ENCODE measurements at places on chromosomes 2 and 18.
A peak's percentile ranks its signal among the peaks of the same experiment; 100 is the strongest.

- no peaks in the 10 kb centered on the region for H3K4me1 ChIP-seq
- no peak overlapping the region for H3K27ac ChIP-seq
- no peak overlapping the region for H3K4me3 ChIP-seq
Observed at GRCh38 chr18:8416212-8417019, 192.8 kb upstream of the RAB12 start.

- H3K27me3 ChIP-seq, result no peaks in the 10 kb centered on the region
- no peak overlapping the region for H3K27ac ChIP-seq
- no peak for DNase-seq
- H3K4me3 ChIP-seq, result no peak overlapping the region
Observed at GRCh38 chr2:77008853-77009252, 513.3 kb downstream of the LRRTM4 start.

- H3K36me3 ChIP-seq, result no peaks in the 10 kb centered on the region
- H3K4me3 ChIP-seq, result no peak overlapping the region
- no peak overlapping the region for H3K27ac ChIP-seq
- no peaks in the 10 kb centered on the region for H3K27me3 ChIP-seq
- no peak for DNase-seq
Observed at GRCh38 chr2:28842042-28842441, 28.1 kb downstream of the TRMT61B start.

DNA sequence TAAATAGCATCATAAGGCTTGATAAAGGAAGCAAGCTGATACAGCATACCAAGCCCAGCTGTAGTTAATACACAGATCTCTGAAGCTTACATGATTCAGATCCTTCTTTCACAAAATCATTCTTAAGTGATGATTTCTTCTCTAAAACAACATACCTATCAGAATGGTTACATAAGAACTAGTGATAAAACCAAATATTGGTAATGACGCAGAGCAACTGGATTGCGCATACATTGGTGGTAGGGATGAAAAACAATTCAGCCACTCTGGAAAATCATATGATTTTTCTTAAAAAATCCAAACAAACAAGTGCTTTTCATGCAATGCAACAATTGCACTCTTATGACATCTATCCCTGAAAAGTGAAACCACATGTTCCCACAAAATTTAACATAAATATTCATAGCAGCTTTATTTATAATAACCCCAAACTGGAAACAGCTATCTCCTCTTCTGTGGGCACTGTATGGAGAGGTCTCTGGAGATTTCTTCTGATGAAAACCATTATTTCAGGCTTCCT is 153.6 kb upstream of the DSEL start:
- H3K27ac ChIP-seq, result peak overlapping the region; percentile 61
- no peaks in the 10 kb centered on the region for H3K27me3 ChIP-seq
- no peak overlapping the region for H3K4me3 ChIP-seq
- peaks cover 9% of the 10 kb centered on the region for H3K4me1 ChIP-seq

- no peaks in the 10 kb centered on the region for H3K4me1 ChIP-seq
- no peak for DNase-seq
- H3K36me3 ChIP-seq, result no peaks in the 10 kb centered on the region
- H3K27ac ChIP-seq, result no peak overlapping the region
- no peak overlapping the region for H3K4me3 ChIP-seq
Observed at GRCh38 chr18:49707599-49707998, 105.7 kb downstream of the ACAA2 start.

GRCh38 chr2:227370092-227370491 is 9.0 kb downstream of the TM4SF20 start:
- peaks cover 14% of the 10 kb centered on the region for H3K4me1 ChIP-seq
- H3K36me3 ChIP-seq, result no peaks in the 10 kb centered on the region
- H3K27me3 ChIP-seq, result no peaks in the 10 kb centered on the region
- H3K27ac ChIP-seq, result peak overlapping the region; percentile 51

GRCh38 chr18:54148151-54148550 is 76.3 kb downstream of the MBD2 start:
- H3K4me1 ChIP-seq, result peaks cover 5% of the 10 kb centered on the region
- DNase-seq, result no peak
- H3K27ac ChIP-seq, result no peak overlapping the region

DNA sequence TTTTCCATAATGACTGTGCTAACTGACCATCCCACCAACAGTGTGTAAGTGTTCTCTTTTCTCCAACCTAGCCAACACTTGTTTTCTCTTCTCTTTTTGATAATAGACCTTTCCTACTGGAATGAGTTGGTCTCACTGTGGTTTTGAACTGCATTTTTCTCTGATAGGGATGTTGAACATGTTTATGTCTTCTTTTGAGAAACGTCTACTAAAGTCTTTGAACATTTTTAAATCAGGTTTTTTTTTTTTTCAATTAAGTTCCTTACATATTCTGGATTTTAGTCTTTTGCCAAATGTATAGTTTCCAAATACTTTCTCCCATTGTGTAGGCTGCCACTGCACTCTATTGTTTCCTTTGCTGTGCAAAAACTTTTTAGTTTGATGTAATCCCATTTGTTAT is 405.5 kb upstream of the FIGN start:
- DNase-seq, result peak; percentile 71
- H3K4me1 ChIP-seq, result peaks cover 2% of the 10 kb centered on the region
- no peaks in the 10 kb centered on the region for H3K27me3 ChIP-seq
- H3K27ac ChIP-seq, result no peak overlapping the region
- no peaks in the 10 kb centered on the region for H3K36me3 ChIP-seq
- H3K4me3 ChIP-seq, result no peak overlapping the region

DNA sequence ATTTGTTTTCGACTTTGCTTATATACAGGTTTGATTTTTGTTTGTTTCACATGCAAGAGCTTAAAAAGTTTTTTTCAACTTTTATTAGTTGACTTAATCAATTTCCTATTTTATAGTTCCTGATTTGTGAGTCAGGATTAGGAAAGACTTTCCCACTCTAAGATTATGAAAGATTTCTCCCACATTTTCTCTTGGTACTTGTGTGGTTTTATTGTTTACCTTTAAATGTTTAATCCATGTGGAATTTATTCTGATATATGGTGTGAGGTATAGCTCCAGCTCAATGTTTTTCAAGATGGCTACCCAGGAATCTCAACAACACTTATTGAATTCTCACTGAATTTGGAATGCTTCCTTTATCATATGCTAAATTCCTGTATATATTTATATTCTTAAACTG is 117.8 kb upstream of the LGALSL start:
- DNase-seq, result peak; percentile 37
- H3K4me3 ChIP-seq, result no peak overlapping the region

GRCh38 chr18:48007955-48008701 is 77.7 kb upstream of the SMAD2 start:
- H3K27me3 ChIP-seq, result no peaks in the 10 kb centered on the region
- H3K4me1 ChIP-seq, result no peaks in the 10 kb centered on the region
- no peaks in the 10 kb centered on the region for H3K36me3 ChIP-seq
- no peak overlapping the region for H3K27ac ChIP-seq
- peak overlapping the region; percentile 14 for H3K4me3 ChIP-seq

- no peak overlapping the region for H3K27ac ChIP-seq
- no peaks in the 10 kb centered on the region for H3K4me1 ChIP-seq
- H3K4me3 ChIP-seq, result no peak overlapping the region
- H3K36me3 ChIP-seq, result no peaks in the 10 kb centered on the region
- H3K27me3 ChIP-seq, result no peaks in the 10 kb centered on the region
- no peak for DNase-seq
Observed at GRCh38 chr2:50850290-50850969, 181.5 kb downstream of the NRXN1 start.

GRCh38 chr2:120346667-120347358 is 877 bp downstream of the INHBB start:
- peak; percentile 39 for DNase-seq
- peaks cover 63% of the 10 kb centered on the region for H3K27me3 ChIP-seq
- no peak overlapping the region for H3K27ac ChIP-seq
- no peaks in the 10 kb centered on the region for H3K36me3 ChIP-seq
- H3K4me3 ChIP-seq, result no peak overlapping the region
- no peaks in the 10 kb centered on the region for H3K4me1 ChIP-seq

DNA sequence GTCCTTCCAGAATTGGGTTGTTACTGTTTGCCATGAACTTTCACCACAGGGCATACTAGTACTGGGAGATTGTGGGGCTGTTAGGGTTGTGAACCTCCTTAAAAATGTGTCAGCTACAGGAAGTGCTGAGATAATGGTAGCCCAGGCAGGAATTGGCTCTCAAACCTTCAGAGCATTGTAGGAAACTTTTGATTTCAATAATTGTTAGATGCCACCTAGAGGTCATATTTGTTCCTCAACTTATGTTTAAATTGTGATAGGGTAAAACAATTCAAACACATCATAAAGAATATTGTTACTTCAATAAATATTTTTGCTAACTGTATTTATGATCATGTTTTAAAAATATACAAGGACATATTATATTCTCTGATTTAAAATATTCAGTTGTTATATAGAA is 594.6 kb downstream of the ADCYAP1 start:
- no peaks in the 10 kb centered on the region for H3K36me3 ChIP-seq
- DNase-seq, result no peak
- no peak overlapping the region for H3K4me3 ChIP-seq

DNA sequence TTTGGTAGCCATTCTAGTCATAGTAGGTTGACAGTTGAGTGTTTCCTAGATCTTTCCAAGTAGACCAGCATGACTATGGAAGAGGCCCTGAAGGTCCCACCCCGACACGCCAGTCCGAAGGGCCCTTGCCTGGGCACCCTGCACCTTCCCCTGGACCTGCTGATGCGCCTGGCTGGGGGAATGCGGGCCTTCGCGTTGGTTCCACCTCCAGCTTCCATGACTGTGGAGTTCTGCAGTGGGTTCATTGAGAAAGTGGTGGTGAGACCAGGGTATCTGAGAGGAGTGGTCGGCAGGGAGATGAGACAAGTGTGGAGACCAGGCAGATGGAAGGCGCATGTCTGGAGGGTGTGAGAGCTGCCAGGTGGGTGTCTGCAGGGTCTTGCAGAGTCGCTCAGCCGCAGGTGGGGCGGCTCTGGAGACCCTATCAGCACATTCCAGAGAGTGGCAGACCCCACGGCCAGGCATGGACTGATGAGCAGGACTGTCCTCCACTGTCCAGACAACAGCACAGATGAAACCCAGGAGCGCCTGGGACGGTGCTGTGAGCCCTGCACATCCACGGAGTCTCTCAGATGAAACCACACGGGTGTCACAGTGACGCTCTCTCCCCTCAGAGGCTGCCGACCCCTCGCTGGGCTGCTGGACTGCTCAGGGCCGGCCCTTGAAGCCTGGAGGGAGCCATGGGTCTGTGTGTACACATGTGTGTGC is 182.5 kb upstream of the HDAC4 start:
- no peaks in the 10 kb centered on the region for H3K27me3 ChIP-seq
- no peak for DNase-seq
- no peak overlapping the region for H3K27ac ChIP-seq
- no peaks in the 10 kb centered on the region for H3K36me3 ChIP-seq
- H3K4me1 ChIP-seq, result no peaks in the 10 kb centered on the region

DNA sequence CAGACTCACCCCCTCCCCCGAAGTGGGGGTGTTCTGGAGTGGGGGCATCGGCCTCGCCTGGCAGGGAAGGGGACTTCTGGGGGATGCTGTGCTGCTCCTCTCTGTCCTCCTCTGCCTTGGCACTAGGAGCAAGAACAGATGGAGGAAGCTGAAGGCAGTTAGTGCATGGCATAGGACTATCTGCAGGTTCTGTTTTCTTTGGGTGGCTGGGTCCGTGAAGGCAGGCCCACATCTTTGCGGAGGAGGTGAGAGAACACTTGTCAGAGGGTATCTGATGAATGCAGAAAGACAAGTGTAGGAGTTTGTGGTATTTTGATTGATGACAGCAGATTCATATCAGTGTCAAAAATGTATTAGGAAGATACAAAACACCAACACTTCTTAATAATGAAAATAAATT is 411.4 kb downstream of the TSN start:
- no peaks in the 10 kb centered on the region for H3K4me1 ChIP-seq
- no peak for DNase-seq
- no peak overlapping the region for H3K4me3 ChIP-seq
- H3K27ac ChIP-seq, result no peak overlapping the region
- no peaks in the 10 kb centered on the region for H3K27me3 ChIP-seq

GRCh38 chr2:85830645-85831044 is 58.1 kb downstream of the ST3GAL5 start:
- no peaks in the 10 kb centered on the region for H3K36me3 ChIP-seq
- H3K4me3 ChIP-seq, result no peak overlapping the region
- no peak for DNase-seq
- H3K27ac ChIP-seq, result no peak overlapping the region
- no peaks in the 10 kb centered on the region for H3K27me3 ChIP-seq

GRCh38 chr2:21052044-21052443 is 8.2 kb upstream of the APOB start:
- no peaks in the 10 kb centered on the region for H3K4me1 ChIP-seq
- H3K27ac ChIP-seq, result no peak overlapping the region
- H3K36me3 ChIP-seq, result no peaks in the 10 kb centered on the region
- H3K27me3 ChIP-seq, result no peaks in the 10 kb centered on the region

DNA sequence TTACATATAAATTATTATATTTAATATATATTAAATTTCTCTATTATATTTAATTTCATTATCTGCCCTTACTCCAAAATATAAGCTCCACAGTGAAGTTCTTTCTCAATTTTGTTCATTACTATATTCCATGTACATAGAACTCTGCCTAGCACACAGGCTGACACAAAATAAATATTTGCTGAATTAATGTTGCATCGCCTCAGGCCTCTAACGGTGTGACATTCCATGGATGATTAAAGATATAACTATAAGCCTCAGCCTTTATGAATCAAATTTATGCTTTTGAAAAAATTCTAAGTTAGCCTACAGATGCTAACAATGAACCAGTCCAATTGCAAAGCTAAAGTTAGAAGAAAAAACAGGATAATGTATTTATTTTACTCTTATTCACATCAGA is 1337.2 kb upstream of the NRXN1 start:
- H3K27me3 ChIP-seq, result no peaks in the 10 kb centered on the region
- H3K4me3 ChIP-seq, result no peak overlapping the region
- no peak for DNase-seq

DNA sequence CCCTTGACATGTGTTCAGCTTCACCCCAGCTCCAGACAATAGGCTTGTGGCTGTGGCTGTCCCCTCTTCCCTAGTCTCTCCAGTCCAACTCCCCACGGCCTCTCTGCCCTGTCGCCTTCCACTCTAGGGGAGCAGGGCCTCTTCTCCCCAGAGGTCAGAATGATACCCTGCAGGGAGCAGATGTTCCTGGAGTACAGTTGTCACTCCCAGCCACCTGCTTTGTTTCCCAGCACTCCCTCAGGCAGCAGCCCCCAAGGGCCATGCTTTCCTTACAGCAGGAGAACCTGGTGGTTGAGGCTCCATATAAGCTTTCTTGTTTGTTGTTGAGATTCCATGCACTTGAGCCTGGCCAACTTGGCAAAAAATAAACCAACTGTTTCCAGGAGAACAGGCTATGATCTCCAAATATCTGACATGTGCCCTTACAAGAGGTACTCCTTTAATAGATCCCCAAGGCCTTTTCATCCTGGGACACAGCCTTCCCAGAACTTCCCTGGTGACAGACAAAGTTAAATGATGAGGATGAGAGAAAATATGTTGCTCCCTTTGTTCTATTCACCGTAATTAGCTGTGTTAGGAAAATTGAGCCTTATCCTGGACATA is 45.1 kb downstream of the DPYSL5 start:
- H3K4me1 ChIP-seq, result no peaks in the 10 kb centered on the region
- no peak overlapping the region for H3K4me3 ChIP-seq
- no peaks in the 10 kb centered on the region for H3K36me3 ChIP-seq
- no peak overlapping the region for H3K27ac ChIP-seq

- H3K4me3 ChIP-seq, result no peak overlapping the region
- DNase-seq, result no peak
- peaks cover 5% of the 10 kb centered on the region for H3K4me1 ChIP-seq
- H3K27me3 ChIP-seq, result no peaks in the 10 kb centered on the region
Observed at GRCh38 chr2:236667526-236667925, 97.9 kb downstream of the ACKR3 start.

GRCh38 chr18:49177812-49178211 is 227.0 kb upstream of the SMAD7 start:
- no peaks in the 10 kb centered on the region for H3K36me3 ChIP-seq
- H3K27ac ChIP-seq, result no peak overlapping the region
- peak; percentile 90 for DNase-seq

All from fibroblast of lung (primary cell).